ENCODE measurements at places on chromosomes 3 and 15. TPM values are rescaled to one million over a fixed set of nuclear protein-coding genes. Genes with fewer than 3 reads are reported as not detected.

The GOLGA6D gene
- under 0.01 TPM for total RNA-seq

The GASK1A gene
- total RNA-seq, result 12.0 TPM

The RTP1 gene
- total RNA-seq, result not detected

The SOX2 gene
- under 0.01 TPM for total RNA-seq
